ENCODE measurements at places on chromosomes 12 and 14. TPM values are rescaled to one million over a fixed set of nuclear protein-coding genes. Genes with fewer than 3 reads are reported as not detected.

OR4K17 gene
- not detected for total RNA-seq

RIPK3 gene
- total RNA-seq: 0.24 TPM

CNIH1 gene
- total RNA-seq: 87.3 TPM

SLC5A8 gene
- not detected for total RNA-seq

TRHDE gene
- not detected for total RNA-seq

ERP27 gene
- not detected for total RNA-seq

PRMT5 gene
- total RNA-seq: 62.7 TPM

OR6C2 gene
- total RNA-seq: not detected

PLBD1 gene
- total RNA-seq: 10.0 TPM

GRCh38 chr14:74771399-74771798 lies 8.3 kb downstream of the YLPM1 start:
- peaks cover 2% of the 10 kb centered on the region for H3K36me3 ChIP-seq
- H3K4me1 ChIP-seq: peaks cover 15% of the 10 kb centered on the region
- peak; percentile 20 for DNase-seq
- H3K27ac ChIP-seq: peak overlapping the region; percentile 52

DNA sequence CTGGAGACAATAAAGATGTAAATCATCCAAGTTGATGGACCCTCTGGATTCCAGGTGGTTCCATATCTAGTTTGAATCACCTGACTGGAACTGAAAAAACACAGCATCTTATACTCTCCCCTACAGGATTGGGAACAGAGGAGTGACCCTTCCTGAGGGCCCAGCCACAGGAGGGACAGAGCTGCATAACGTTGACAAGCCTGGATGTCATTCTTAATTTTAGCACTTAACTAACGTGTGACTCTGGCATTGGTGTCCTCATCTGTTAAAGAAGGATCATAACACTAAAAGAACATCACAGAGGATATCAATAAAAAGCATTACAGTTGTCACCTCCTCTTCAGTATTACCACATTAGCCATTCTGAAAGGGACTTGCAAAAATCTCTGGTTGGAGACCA lies 47.7 kb downstream of the STON2 start:
- no peaks in the 10 kb centered on the region for H3K4me1 ChIP-seq
- H3K27ac ChIP-seq: no peak overlapping the region
- no peak for DNase-seq
- H3K36me3 ChIP-seq: no peaks in the 10 kb centered on the region
- H3K27me3 ChIP-seq: no peaks in the 10 kb centered on the region
- no peak overlapping the region for H3K4me3 ChIP-seq

GRCh38 chr12:26124446-26125399 lies at the start of gene BHLHE41:
Gene BHLHE41, minus strand, starts transcription at chr12:26125037. Its CDS starts 258 bp downstream, at chr12:26124779.
- peak within 1 kb of the TSS; percentile 45 for H3K4me3 ChIP-seq
- no peaks in the 10 kb centered on the region for H3K36me3 ChIP-seq
- no peak within 1 kb of the TSS for H3K27ac ChIP-seq
- H3K4me1 ChIP-seq: no peaks in the 10 kb centered on the region

GRCh38 chr12:109729371-109729781 lies 15.8 kb downstream of the FAM222A start:
- no peak for DNase-seq
- H3K27me3 ChIP-seq: no peaks in the 10 kb centered on the region
- no peaks in the 10 kb centered on the region for H3K36me3 ChIP-seq
- H3K4me3 ChIP-seq: no peak overlapping the region
- H3K27ac ChIP-seq: no peak overlapping the region
- peaks cover 2% of the 10 kb centered on the region for H3K4me1 ChIP-seq

DNA sequence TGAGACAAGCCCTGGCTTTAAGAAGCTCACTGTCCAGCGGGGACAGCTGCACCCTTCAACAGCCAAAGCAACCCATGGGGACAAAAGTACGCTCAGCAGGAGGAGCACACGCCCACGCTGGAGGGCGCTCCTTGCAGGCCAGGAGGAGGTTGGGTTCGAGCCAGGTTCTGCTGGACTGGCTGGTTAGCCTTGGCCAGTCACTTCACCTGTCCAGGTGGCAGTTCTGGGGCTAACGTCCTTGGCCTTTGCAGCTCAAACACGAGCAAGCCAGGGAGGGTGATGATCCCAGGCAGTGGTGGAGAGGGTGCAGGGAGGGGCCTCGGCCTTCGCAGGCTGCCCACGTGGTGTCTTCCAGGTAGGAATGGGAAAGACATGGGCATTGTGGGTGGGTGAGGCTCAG lies 13.1 kb downstream of the CHGA start:
- H3K27ac ChIP-seq: no peak overlapping the region
- no peak for DNase-seq
- H3K4me3 ChIP-seq: no peak overlapping the region

DNA sequence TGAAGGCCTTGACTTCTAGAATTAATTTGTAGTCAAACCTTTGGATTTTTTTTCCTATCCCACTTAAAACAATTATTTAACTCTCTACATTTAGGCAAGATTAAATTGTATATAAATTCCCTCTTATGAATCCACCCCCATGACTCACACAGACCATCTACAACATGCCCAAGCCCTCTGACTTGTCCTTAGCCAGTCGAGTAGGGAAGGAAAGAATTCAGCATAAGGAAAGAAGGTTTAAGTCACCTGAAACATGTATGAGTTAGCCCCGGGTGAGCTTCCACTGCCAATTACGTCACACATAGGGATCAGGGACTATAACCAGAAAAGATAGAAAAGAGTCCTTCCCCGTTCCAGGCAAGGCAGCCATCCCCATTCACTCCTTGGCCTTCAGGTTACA lies 14.9 kb upstream of the RESF1 start:
- no peak overlapping the region for H3K27ac ChIP-seq
- no peak for DNase-seq
- no peak overlapping the region for H3K4me3 ChIP-seq
- no peaks in the 10 kb centered on the region for H3K27me3 ChIP-seq
- no peaks in the 10 kb centered on the region for H3K36me3 ChIP-seq

DNA sequence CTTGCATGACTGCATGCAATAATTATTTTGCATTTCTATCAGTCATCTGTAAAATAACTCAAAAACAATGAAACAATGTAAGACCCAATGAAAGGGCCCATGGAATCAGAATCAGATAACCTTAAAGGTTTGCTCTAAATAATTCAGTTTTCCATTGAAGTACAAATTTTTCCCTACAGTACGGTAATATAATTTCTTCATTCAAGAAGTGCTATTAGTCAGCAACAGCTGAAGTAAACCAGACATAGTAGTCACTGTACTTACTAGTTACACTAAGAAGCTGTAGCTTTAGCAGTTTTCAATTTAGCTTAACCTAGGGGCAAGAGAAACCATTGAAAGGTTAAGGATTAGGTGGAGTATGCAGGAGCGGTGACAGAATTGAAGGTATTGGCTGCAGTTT lies 43.5 kb downstream of the BCAT1 start:
- DNase-seq: no peak
- no peaks in the 10 kb centered on the region for H3K36me3 ChIP-seq
- no peaks in the 10 kb centered on the region for H3K4me1 ChIP-seq
- H3K4me3 ChIP-seq: no peak overlapping the region

- H3K4me1 ChIP-seq: no peaks in the 10 kb centered on the region
- no peaks in the 10 kb centered on the region for H3K36me3 ChIP-seq
- no peak for DNase-seq
- H3K27ac ChIP-seq: no peak overlapping the region
Observed at GRCh38 chr14:97218691-97219430, 421.7 kb downstream of the VRK1 start.

DNA sequence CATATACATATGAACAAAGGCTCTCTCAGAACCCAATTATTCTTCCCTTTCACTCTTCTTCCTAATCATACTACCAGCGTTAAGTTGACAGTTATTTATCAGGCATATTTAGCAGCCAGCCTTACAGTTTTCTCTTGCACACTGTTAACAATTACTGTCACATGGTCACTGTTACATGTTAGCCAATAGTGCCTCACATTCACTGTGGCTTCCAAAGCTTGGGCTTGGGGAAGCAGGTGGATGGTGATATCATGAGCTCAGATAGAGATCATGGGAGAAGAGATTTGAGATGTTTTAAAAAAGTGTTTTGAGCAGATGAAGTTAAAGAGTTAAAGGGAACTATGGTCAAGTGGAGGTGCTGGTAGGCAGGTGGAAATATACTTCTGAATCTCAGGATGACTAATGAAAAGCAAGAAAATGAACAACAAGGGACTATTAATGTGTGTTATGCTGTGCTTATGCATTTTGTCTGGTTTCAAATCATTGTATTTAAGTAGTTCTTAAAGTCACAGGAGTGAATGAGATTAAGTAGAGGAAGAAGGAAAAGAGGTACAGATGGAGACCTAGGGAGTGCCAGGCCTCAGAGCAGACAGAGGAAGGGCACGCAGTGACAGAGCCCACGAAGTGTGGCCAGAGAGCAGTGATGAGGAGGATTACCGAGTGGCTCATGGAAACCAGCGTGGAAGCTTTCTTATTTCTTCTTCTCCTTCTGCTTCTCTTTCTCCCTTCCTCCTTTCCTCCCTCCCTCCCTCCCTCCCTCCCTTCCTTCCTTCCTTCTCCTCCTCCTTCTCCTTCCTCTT lies 39.6 kb downstream of the BICD1 start:
- H3K36me3 ChIP-seq: no peaks in the 10 kb centered on the region
- H3K27ac ChIP-seq: no peak overlapping the region
- DNase-seq: no peak
- H3K27me3 ChIP-seq: no peaks in the 10 kb centered on the region
- peaks cover 6% of the 10 kb centered on the region for H3K4me1 ChIP-seq

DNA sequence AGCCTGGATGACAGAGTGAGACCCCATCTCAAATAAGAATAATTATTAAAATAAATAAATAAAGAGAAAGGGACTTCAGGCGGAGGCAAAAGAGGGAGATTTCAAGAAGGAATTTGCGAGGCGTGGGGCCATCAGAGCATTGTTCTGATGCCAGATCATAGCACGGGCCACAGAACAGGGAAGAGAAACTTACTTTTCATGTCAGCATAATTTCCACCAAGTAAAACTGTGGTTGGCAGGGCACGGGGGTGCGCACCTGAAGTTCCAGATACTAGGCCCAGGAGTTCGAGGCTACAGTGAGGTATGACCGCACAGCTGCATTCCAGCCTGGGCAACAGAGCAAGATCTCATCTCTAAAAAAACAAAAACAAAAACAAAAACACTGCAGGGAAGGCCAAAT lies 11.0 kb upstream of the PLBD1 start:
- no peak overlapping the region for H3K4me3 ChIP-seq
- no peaks in the 10 kb centered on the region for H3K4me1 ChIP-seq
- DNase-seq: no peak
- no peak overlapping the region for H3K27ac ChIP-seq
- H3K27me3 ChIP-seq: no peaks in the 10 kb centered on the region

GRCh38 chr14:105010891-105011291 lies 10.0 kb downstream of the CDCA4 start:
- peaks cover 28% of the 10 kb centered on the region for H3K36me3 ChIP-seq
- peak overlapping the region; percentile 79 for H3K27ac ChIP-seq
- H3K27me3 ChIP-seq: no peaks in the 10 kb centered on the region
- H3K4me3 ChIP-seq: no peak overlapping the region
- peak; percentile 56 for DNase-seq
- peaks cover 43% of the 10 kb centered on the region for H3K4me1 ChIP-seq

DNA sequence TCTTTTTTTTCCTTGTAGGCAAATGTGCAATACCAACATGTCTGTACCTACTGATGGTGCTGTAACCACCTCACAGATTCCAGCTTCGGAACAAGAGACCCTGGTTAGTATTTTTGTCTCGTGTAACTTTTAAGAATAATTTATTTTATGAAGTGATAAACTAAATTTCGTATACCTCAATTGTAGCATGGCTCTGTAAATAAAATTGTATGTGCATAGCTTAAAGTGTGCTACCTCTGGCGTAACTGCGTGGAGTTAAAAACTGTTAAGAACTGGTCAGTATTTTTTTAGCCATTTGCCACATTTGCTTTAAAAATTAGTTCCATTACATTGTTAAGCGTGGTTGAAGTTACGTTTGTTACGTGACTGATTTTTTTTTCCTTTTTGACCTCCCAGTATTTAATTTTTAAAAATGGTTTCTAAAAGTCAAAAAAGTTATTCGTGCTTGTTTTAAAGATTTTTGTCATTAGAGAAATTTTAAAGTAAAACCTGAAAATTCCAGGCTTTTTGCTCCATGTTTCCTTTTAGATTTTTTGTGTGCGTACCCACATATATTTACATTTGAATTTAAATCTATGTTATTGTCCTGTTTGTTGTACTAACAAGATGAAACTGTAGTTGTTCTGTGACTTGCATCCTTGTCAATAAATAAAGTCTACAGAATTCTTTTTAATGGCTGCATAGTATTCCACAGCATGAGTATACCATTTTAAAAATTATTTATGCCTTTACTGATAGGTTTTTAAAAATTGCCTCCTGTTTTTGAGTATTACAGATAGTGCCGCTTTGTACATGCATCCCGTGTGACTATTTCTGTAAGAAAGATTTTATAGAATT lies 1.4 kb downstream of the MDM2 start:
- peak overlapping the region; percentile 95 for H3K27ac ChIP-seq
- H3K4me1 ChIP-seq: peaks cover 6% of the 10 kb centered on the region
- H3K36me3 ChIP-seq: peaks cover 24% of the 10 kb centered on the region
- DNase-seq: no peak
- H3K4me3 ChIP-seq: peak overlapping the region; percentile 67
- no peaks in the 10 kb centered on the region for H3K27me3 ChIP-seq

- H3K27ac ChIP-seq: peak overlapping the region; percentile 11
- peaks cover 8% of the 10 kb centered on the region for H3K4me1 ChIP-seq
- no peaks in the 10 kb centered on the region for H3K36me3 ChIP-seq
- H3K4me3 ChIP-seq: no peak overlapping the region
- no peak for DNase-seq
Observed at GRCh38 chr14:101815994-101816393, 54.5 kb downstream of the PPP2R5C start.

GRCh38 chr14:53325176-53325806 lies 172.2 kb upstream of the DDHD1 start:
- H3K27ac ChIP-seq: no peak overlapping the region
- peak; percentile 32 for DNase-seq
- H3K4me3 ChIP-seq: no peak overlapping the region
- H3K36me3 ChIP-seq: no peaks in the 10 kb centered on the region

GRCh38 chr12:25714198-25714984 lies 161.3 kb upstream of the LMNTD1 start:
- no peaks in the 10 kb centered on the region for H3K36me3 ChIP-seq
- DNase-seq: no peak
- no peaks in the 10 kb centered on the region for H3K27me3 ChIP-seq
- no peaks in the 10 kb centered on the region for H3K4me1 ChIP-seq
- no peak overlapping the region for H3K27ac ChIP-seq

GRCh38 chr14:64930085-64930843 lies 12.3 kb downstream of the GPX2 start:
- H3K36me3 ChIP-seq: peaks cover 35% of the 10 kb centered on the region
- H3K4me3 ChIP-seq: no peak overlapping the region
- H3K27me3 ChIP-seq: no peaks in the 10 kb centered on the region
- no peak for DNase-seq
- H3K4me1 ChIP-seq: peaks cover 6% of the 10 kb centered on the region
- peak overlapping the region; percentile 5 for H3K27ac ChIP-seq

- no peak overlapping the region for H3K4me3 ChIP-seq
- H3K4me1 ChIP-seq: no peaks in the 10 kb centered on the region
- no peak overlapping the region for H3K27ac ChIP-seq
- DNase-seq: no peak
Observed at GRCh38 chr14:101490771-101491170, 70.5 kb upstream of the DIO3 start.

- DNase-seq: no peak
- no peak overlapping the region for H3K4me3 ChIP-seq
- H3K36me3 ChIP-seq: no peaks in the 10 kb centered on the region
Observed at GRCh38 chr12:66859751-66860440, 181.0 kb upstream of the GRIP1 start.

Data from cardiac muscle cell (in vitro differentiated cells and primary cell).